Glomerular endothelial cell (primary cell): ENCODE measurements at places on chromosomes 1 and 21. TPM values are rescaled to one million over a fixed set of nuclear protein-coding genes. Genes with fewer than 3 reads are reported as not detected.

DNA sequence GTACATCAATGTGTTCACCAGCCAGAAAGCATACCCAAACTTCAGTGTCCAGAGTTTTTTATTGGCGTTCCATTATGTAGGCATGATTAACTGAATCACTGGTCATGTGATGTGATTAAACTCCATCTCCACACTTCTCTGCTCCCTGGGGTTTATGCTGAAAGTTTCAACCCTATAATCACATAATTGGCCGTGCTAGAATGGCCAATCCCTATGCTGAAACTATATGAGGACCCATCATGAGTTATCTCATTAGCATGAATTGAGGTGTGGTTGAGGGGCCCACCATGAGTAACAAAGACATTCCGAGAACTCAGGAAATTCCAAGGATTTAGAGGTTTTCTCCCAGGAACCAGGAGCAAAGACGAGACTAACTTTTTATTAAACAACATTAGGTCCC is 31.8 kb upstream of the FBXO28 start:
- DNase-seq = no peak

DNA sequence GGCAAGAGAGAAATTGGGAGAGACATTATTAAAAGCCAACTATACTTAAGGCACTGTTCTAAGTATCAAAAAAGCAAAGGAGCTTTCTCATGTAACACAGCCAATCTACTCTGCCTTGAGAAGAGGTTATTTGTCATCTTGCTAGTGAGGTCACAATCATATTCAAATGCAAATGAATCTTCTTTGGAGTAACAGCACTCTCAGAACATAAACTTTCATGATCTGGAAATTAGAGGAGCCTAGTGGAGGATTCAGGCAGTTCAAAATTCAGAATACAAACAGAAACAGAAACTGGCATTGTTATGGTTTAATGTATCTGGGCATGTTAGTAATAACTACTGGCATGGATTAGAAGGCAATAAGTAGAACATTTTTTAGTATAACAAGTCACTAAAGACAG is 57.4 kb downstream of the ARID4B start:
- no peak for DNase-seq

GRCh38 chr1:188715566-188715965 is 1762.1 kb downstream of the BRINP3 start:
- no peak for DNase-seq

- DNase-seq = no peak
Observed at GRCh38 chr1:38092256-38092655, 45.7 kb upstream of the POU3F1 start.

- no peak for DNase-seq
Observed at GRCh38 chr1:99738858-99739465, 27.5 kb downstream of the FRRS1 start.

The FAM151A gene
- total RNA-seq = not detected in 2 replicates

The AP4B1 gene
- total RNA-seq = 25.5 and 31.5 TPM in 2 replicates
